ENCODE measurements at places on chromosomes 12 and 14.

GRCh38 chr12:54394281-54394719 lies 9.8 kb upstream of the ZNF385A start:
- no peak for DNase-seq

- no peak for DNase-seq
Measured at GRCh38 chr12:71135812-71136176, 22.0 kb downstream of the TSPAN8 start.

DNA sequence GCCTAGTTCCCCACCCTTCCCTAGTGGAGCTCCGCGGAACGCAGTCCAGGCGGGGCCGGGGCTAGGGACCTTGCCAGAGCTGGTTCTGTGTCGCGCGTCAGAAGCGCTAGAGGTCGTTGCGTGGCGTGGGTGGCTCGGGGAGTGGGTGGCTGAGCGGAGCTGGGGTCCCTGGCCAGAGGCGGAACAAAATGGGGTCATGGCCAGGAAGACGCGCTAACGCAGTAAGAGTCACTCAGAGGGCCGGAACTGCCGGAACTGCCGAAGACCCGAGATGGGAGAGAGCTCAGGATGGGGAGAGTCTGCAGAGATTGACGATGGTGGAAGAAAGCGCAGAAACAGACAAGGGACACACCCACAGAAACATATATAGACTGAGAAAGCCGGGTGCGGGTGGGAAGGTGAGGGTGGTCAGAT lies 4.8 kb downstream of the DGKA start:
- DNase-seq: no peak

DNA sequence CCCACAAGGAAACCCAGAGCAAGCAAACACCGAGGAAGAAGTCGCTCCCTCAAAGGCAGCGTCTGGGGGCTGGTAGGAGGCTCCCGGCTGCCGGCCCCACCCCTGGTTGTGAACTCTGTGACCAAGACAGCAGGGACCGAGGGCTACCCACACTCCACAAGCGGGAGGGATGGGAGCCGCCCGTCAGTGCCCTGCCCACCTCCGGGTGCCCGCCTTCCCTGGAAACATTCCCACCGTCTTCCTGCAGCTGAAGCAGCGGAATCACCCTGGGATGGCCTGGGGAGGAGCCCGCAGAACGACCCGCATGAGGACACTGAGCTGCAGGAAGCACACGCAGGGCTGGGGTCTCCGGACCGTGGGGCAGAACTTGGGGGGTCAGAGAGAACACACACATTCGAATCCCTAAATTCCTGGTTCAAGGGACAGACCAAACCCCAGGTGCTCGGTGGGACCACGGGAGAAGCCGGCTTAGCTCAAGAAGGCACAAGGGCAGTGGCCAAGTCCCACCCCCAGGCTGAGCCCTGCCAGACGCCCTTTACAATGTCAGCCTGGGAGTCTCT lies 33.5 kb upstream of the C14orf180 start:
- DNase-seq: no peak

DNA sequence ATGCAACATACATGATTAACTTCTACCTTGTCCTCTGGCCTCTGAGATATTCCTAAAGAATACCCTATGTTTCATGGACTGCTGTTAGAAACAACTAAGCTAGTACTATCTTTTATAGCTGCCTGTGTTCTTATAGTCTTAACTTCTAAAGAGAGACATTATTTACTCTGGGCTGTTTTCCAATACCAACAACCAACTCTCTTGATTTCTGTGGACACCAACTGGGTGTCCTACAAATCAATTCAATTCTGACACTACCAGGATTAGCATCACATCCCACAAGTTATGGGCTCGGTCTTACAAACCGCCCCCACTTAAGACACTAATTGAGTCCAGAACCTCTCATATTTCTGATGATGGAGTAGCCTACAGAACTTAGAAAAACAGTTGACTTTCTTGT lies 8.3 kb downstream of the XPOT start:
- DNase-seq: no peak

GRCh38 chr12:61365001-61365400 lies 895.2 kb upstream of the USP15 start:
- no peak for DNase-seq

DNA sequence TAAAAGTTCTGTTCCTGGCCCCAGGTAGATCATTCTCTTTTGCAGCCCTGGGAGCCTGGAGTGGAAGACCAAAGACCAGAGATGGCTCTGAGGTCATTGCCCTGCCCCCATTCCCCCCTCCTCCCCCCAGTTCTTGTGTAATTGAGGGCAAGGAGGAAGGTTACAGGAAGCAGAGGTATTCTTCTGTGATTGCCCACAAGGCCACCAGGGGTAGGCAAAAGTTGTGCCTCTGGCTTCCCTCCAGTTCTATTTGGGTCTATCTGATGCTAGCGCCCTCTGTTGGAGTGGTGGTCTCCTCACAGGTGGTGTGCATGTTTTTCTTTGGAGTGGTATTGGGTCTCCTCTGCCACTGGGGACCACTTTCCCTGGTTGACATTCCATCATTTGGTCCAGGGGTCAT lies 41.2 kb upstream of the CRY1 start:
- no peak for DNase-seq

GRCh38 chr12:3827301-3828000 lies 45.7 kb downstream of the PARP11 start:
- DNase-seq: no peak

- DNase-seq: no peak
Measured at GRCh38 chr12:31736472-31736871, 7.7 kb upstream of the AMN1 start.

- DNase-seq: no peak
Measured at GRCh38 chr12:131971226-131971625, 21.5 kb downstream of the EP400 start.

Measured in pulmonary artery endothelial cell (primary cell).